Stimulated activated CD8-positive, alpha-beta memory T cell treated with anti-CD3 and anti-CD28 coated beads, Interleukin-2, amount 100 ng/mL, for 1 hour (primary cell): ENCODE measurements at places on chromosomes 3 and 15.
A peak's percentile ranks its signal among the peaks of the same experiment; 100 is the strongest.

- no peak for DNase-seq
These were observed 9.5 kb downstream of the SEC22C start for GRCh38 chr3:42572278-42572677.

DNA sequence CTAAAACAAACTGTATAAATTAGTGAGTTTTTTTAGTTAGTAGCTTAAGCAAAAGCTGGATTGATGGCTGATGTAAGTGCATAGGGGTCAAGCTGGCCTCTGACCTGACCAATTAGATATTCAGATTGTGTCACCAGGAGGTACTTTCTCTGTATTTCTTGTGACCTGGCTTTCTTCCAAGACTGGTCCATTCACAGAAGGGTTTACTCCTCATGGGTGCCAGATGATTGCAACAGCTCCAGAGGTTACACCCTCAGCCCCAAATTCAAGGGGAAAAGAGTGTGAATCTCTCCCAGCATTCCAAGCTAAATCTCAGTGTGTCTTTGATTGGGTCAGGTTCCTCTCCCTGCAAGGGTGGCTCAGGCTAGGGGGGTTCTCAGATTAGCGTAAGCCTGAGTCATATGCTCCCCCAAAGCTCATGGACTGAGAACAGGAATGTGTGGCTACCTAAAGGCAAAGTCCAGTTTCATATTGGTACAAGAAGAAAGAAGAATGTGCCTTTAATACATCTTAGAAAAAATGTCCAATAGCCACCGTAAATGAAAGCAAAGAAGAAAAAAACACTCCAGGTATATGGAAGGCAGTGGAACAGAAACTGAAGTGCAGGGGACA is 16.5 kb downstream of the PML start:
- DNase-seq, result no peak

- no peak for DNase-seq
These were observed 48.2 kb upstream of the PHLDB2 start for GRCh38 chr3:111810909-111811308.

- no peak for DNase-seq
These were observed 77.1 kb downstream of the DUT start for GRCh38 chr15:48408327-48408726.

DNA sequence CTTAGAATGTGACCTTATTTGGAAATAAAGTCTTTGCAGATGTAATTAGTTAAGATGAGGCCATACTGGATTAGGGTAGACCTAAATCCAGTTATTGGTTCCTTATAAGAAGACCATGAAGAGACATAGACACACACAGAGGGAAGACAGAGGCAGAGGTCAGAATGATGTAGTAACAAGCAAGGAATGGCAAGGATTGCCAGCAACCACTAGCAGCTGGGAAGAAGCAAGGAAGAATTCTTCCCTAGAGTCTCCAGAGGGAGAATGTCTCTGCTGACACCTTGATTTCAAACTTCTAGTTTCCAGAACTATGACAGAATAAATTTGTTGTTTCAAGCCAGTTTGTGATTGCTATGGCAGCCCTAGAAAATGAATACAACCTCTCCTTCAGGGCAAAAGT is 116.7 kb downstream of the WDR76 start:
- no peak for DNase-seq

GRCh38 chr3:193248848-193249468 is 7.9 kb downstream of the PLAAT1 start:
- DNase-seq, result no peak

DNA sequence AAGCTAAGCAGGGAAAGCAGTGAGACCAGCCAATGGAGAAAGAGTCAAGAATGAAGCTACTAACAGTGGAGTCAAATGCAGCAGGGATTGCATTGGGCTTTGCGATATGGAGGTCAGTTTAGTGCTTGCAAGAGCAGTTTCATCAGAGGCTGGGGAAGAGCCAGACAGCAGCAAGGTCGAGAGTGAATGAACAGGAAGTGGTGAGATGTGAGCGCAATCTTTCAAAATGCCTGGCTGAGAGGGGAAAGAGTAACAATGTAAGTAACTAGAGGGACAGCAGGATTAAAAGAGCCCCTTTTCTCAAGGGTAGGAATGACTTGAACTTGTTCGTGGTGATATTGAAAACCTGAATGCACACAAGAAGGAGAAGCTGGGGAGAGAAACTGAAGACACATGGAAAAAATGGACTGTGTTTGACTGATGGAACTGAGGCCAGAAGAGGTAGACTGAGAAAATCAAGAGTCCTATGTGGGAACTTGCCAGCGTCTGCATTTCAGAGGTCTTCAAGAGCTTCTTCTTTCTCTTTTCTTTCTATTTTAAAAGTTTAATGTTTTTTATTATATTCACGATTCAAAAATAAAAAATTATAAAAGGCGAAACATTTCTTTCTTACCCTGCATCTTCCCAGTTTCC is 30.6 kb upstream of the GPR160 start:
- DNase-seq, result no peak

DNA sequence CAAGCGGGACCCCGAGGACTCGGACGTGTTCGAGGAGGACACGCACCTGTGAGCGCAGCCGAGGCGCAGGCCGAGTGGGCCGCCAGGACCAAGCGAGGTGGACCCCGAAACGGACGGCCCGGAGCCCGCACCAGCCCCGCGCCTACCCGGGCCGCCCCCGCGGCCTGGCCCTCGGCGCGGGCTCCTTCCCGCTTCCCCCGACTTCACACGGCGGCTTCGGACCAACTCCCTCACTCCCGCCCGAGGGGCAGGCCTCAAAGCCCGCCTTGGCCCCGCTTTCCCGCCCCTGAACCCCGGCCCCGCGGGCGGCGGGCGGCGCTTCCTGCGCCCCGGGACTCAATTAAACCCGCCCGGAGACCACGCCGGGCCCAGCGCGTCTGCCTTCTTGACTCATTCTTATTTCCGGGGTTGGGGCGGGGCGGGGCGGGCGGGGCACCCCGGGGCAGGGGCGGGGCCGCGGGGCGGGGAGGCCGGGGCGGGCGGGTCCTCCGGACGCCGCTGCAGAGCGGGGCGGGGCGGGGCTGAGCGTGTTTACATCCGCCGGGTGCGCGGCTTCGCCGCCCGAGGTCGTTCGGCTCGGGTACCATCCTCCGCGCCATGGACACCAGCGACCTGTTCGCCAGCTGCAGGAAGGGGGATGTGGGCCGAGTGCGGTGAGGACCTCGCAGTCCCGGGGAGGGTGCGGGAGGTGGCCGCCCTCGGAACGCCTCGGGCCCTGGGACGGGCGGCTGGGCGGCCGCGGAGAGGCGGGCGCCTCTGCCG is at the start of gene ABTB1:
ABTB1 (plus strand) TSS at position 524 of the 762 bp plus-strand sequence; CDS start at position 598, 74 bp downstream.
- DNase-seq, result peak; percentile 76

GRCh38 chr15:97759363-97759762 is 201.1 kb upstream of the ARRDC4 start:
- DNase-seq, result no peak

DNA sequence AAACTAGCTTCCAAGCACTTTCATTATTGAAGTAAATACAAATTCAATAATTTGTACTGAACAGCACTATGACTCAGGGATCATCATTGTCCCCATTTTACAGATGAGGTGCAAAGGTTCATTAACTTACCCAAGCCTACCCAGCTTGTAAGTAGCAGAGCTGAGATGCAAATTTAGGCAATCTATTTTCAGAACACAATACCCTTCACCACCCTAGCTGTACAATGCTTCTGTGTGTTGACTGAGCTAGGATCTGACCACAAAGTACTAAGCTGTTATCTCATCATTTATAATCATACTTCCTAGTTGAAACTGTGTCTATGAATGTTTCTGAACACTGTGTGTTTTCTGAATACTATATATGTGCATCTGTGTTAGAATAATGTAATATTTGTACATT is 3.2 kb upstream of the ILDR1 start:
- DNase-seq, result no peak

GRCh38 chr3:121606106-121606505 is 12.9 kb downstream of the FBXO40 start:
- DNase-seq, result no peak

GRCh38 chr3:16837602-16838001 is 47.2 kb upstream of the PLCL2 start:
- no peak for DNase-seq

DNA sequence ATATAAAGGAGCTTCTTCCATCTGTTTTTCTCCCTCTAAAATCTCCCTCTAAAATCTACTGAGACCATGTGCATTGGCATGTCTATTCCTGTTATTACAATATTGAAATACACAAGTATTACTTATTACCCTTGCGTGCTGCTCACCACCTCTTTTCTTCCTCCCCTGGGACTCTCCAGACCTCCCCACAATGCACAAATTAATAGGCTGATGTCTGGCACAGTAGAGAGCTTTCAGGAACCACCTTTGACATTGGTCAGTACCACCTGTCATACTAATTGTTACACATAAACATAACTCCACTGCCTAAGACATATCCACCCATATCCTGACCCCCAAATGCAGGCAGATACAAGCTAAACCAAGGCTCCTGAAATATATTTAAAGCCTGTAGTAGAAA is 722.6 kb downstream of the FHIT start:
- no peak for DNase-seq

DNA sequence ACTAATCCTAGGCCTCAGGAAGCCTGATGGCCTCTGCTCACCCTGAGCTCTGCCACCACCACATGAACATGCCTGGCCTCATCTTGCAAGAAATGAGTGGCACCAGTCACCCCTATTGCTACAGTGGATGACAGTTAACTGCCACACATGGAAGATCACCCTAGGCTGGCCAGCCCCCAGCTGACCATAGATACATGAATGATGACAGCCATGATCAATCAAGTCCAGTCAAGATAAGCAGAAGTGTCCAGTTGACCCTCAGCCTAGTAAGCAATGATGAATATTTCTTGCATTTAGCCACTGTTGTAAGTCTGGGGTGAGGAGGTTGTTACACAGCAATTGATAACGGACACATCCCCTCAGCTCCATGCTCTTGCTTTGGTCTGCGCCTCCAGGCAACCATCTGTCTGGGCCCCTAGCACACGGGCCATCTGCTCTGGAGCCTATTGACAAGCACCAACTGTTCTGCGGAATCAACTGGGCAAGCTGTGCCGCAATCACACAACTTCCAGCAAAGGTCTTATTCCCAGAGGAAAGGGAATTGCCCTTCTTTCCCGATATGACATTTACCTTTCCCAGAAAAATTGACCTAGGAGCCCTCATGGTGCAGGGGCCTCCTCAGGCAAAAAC is 2.2 kb upstream of the LYZL4 start:
- DNase-seq, result no peak

DNA sequence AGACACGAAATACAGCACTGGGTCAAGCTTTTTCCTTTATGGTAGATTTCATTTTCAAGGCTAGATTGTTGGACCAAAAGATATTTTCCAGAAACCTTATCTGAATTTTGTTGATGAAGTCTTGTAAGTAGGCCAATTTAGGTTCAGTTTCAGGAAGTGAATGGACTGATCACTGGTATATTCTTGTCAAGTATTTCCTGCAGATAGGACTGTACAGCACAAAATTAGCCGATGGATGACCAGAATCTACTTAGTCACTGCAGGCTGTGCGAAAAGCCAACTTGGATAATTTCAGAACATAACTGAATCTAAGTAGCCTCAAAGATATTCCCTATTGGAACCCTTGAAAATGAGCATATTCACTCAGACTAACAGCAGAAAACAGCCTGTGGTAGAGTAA is 206.5 kb downstream of the NR1D2 start:
- DNase-seq, result no peak

DNA sequence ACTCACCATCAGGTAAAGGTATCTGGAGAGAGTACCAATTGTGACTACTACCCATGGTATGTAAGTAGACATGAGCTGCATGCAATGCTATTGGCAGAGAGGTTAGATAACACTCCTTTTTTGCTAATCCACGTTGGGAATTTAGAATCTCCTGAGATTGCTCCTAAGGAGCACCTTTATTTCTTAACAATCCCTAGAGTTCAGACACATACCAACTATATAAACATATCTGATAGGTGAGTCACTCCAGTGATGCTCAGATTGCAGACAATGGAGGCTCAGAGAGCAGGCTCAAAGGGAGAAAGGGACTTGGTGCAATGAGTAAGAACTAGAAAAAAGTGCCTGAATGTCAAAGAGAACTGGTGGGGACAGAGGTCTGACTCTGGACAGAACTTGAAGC is 47.0 kb upstream of the LRRFIP2 start:
- no peak for DNase-seq

- DNase-seq, result no peak
These were observed 25.1 kb downstream of the XYLB start for GRCh38 chr3:38371541-38372213.

DNA sequence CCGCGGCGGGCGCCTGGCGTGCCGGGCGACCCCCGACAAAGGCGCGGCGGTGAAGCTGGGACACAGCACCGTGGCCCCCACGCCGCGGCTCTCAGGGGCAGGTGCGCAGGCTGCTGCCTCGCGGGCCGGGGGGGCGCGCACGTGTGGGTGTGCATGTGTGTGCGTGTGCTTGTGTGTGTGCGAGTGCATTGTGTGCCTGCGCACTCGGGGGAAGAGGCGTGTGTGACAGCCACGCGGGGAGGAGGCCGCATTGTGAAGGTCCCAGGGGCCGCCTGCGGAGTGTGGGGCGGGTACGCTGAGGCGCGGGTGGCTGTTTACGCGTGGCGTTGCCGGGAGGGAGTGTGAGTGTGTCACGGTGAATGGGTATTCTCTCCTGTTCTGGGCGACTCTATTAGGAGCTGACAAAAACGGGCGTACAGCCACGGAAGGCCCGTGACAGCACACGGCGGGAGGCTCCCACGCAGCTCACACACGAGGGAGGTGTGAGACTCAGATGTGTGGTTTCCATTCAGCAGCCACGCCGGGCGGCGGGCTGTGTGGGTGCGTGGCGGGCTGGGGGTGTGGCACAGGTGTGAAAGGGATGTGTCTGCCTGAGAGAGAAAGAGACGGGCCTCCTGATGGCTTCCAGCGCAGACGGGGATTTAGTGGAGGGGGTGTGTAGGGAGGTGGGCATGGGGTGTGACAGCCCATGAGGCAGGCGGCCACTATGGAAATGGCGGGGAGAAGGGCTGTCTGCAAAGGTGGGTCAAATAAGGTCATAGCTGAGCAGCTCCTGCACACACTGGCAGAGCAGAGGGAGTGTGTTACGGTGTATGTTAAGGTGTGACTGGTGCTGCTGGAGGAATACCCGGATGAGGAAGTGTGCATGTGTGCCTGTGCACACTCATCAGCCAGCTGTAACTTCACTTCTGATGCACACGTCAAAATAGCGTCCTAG is 750 bp downstream of the PODXL2 start:
- DNase-seq, result no peak

- no peak for DNase-seq
These were observed 25.3 kb upstream of the AGBL1 start for GRCh38 chr15:86054338-86054737.

DNA sequence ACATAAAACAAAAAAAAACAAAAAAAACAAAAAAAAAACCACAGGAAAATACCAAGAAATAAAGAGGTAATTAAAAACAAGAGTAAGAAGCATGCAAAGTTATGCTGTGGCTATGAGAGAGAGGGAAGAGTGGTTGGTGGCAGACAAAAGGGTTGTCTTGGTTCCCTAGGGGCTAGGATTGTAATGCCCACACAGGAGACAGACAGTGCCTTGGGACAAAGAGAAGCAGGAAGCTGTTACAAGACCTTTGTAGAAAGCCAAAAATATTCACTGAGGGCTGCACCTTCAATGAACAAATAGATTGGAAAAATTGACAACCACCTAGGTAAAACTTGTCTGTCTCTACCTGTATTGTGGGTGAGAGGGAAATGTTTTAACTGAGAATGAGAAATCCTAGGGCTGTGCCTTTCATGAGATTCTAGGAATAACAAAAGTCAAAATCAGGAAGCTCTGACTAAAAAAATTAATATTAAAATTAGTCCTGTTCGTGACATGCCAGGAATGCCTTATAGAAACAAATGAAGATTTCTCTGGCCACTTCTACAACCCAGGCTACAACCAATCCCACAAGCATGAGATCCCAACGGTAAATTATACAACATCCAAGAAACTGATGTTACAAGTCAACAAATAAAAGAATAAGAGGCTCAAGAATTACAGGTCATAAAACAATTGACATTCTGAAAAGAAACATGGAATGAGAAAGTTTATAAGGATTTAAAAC is 45.0 kb upstream of the PRICKLE2 start:
- no peak for DNase-seq
